A549 treated with AZD2906 at 1 μM for 4 hours (cell line): ENCODE measurements at places on chromosomes 2 and 18. TPM values are rescaled to one million over a fixed set of nuclear protein-coding genes. Genes with fewer than 3 reads are reported as not detected.

Gene GALNT1
- 64.2 to 97.7 TPM (median 77.1 TPM) in 5 replicates for total RNA-seq

Gene CNGA3
- total RNA-seq: 0.02 to 0.11 TPM (median 0.03 TPM) in 4 of 5 replicates, not detected in the other

Gene TEKT4
- not detected in 5 replicates for total RNA-seq

Gene PTPRN
- total RNA-seq: 0.95 to 1.5 TPM (median 1.3 TPM) in 5 replicates

Gene DOCK10
- total RNA-seq: 20.7 to 30.1 TPM (median 23.3 TPM) in 5 replicates

Gene TYMS
- total RNA-seq: 159 to 169 TPM (median 165 TPM) in 5 replicates

Gene NTSR2
- total RNA-seq: 0.05 to 0.08 TPM in 2 of 5 replicates, not detected in the others

Gene CERKL
- 0.30 to 0.46 TPM (median 0.33 TPM) in 5 replicates for total RNA-seq

Gene TTC21B
- total RNA-seq: 2.8 to 6.0 TPM (median 3.9 TPM) in 5 replicates

Gene NMS
- not detected in 5 replicates for total RNA-seq

Gene RBKS
- 6.7 to 8.4 TPM (median 8.1 TPM) in 5 replicates for total RNA-seq

Gene PMAIP1
- total RNA-seq: 12.3 to 16.7 TPM (median 14.5 TPM) in 5 replicates

Gene NFATC1
- 5.1 to 6.9 TPM (median 6.5 TPM) in 5 replicates for total RNA-seq

Gene RAPGEF4
- total RNA-seq: 0.16 to 0.35 TPM (median 0.18 TPM) in 5 replicates

Gene MARCHF4
- total RNA-seq: 21.4 to 26.2 TPM (median 24.2 TPM) in 5 replicates

Gene PAIP2B
- 0.20 to 0.27 TPM (median 0.23 TPM) in 5 replicates for total RNA-seq

Gene COL4A4
- total RNA-seq: 1.2 to 2.1 TPM (median 1.6 TPM) in 5 replicates

Gene SLC5A7
- not detected in 5 replicates for total RNA-seq

Gene ESCO1
- 8.1 to 9.7 TPM (median 8.7 TPM) in 5 replicates for total RNA-seq

Gene ZNF397
- 3.1 to 4.9 TPM (median 4.5 TPM) in 5 replicates for total RNA-seq

Gene TMEM37
- 2.1 to 2.8 TPM (median 2.6 TPM) in 5 replicates for total RNA-seq

Gene CFAP221
- 0.14 to 0.40 TPM (median 0.26 TPM) in 5 replicates for total RNA-seq

Gene CCDC141
- total RNA-seq: 0.02 TPM in 1 of 5 replicates, not detected in the others

Gene CAPN14
- total RNA-seq: 0.01 to 0.04 TPM (median 0.03 TPM) in 5 replicates

Gene TSPYL6
- total RNA-seq: not detected in 5 replicates

Gene NT5DC4
- 0.06 to 0.94 TPM in 2 of 5 replicates, not detected in the others for total RNA-seq

Gene TMEM247
- not detected in 5 replicates for total RNA-seq

Gene SALL3
- not detected in 5 replicates for total RNA-seq

Gene EFHD1
- 3.5 to 5.3 TPM (median 4.2 TPM) in 5 replicates for total RNA-seq

Gene TRIM54
- 0.82 to 1.2 TPM (median 0.95 TPM) in 5 replicates for total RNA-seq

Gene GCG
- total RNA-seq: 0.05 TPM in 1 of 5 replicates, not detected in the others

Gene CYP20A1
- 8.6 to 9.9 TPM (median 9.1 TPM) in 5 replicates for total RNA-seq

Gene SNORC
- 4.1 to 11.5 TPM (median 10.4 TPM) in 5 replicates for total RNA-seq
